ENCODE measurements at places on chromosomes 3 and 15.
A peak's percentile ranks its signal among the peaks of the same experiment; 100 is the strongest.

DNA sequence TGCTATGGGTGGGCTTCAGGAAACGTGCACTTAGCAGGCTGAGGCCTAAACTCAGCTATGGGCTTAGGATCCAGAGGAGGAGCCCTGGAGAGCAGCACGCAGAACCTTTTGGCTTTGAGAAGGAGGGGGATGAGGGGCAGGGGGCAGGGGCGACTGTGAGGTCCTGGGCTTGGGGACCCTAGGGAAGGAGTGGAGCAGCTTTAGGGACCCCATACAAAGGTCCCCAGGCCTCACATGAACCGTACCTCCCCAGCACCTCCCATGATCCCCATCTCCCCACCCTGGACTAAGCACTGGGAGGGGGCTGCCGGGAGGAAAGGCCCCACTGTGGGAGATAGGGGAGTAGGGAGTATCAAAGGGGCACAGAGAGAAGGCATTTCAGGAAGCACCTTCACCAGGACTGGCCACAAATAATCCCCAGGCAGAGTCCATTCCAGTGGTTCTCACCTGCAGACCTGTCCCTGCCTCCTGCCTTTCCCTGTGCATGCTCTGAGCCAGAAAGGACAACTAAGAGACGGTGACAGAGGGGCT lies 62.0 kb upstream of the KLF13 start:
- no peak for DNase-seq

- DNase-seq: no peak
These were observed 6.8 kb downstream of the CSTA start for GRCh38 chr3:122331886-122332285.

DNA sequence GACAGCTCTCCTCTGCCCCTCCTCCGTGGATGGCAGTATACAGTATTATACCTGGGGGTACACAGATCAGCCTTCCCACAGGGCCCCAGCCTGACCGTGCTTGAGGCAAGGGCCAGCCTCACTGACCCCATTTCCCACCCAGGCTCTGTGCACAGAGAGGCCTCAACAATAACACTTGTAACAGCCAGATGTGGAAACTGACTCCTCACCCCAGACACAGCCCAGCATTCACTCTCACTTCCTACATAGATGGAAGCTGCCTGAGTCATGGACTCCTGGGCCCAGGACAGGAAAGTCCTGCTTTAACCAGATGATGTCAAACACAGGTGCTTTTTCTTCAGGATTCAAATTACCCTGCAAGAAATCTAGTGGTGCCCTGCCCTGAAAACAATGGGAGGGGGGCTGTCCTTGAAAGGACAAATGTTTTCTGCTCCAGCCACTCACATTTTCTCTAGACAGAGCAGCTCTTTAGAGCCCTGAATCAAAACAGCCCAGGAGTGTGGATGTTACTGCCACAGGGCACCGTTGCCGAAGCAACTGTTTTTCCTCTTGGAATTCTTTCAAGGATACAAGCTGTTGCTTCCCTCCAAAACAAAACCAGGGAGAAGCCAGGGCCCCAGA lies 16.4 kb downstream of the CCDC12 start:
- DNase-seq: no peak

DNA sequence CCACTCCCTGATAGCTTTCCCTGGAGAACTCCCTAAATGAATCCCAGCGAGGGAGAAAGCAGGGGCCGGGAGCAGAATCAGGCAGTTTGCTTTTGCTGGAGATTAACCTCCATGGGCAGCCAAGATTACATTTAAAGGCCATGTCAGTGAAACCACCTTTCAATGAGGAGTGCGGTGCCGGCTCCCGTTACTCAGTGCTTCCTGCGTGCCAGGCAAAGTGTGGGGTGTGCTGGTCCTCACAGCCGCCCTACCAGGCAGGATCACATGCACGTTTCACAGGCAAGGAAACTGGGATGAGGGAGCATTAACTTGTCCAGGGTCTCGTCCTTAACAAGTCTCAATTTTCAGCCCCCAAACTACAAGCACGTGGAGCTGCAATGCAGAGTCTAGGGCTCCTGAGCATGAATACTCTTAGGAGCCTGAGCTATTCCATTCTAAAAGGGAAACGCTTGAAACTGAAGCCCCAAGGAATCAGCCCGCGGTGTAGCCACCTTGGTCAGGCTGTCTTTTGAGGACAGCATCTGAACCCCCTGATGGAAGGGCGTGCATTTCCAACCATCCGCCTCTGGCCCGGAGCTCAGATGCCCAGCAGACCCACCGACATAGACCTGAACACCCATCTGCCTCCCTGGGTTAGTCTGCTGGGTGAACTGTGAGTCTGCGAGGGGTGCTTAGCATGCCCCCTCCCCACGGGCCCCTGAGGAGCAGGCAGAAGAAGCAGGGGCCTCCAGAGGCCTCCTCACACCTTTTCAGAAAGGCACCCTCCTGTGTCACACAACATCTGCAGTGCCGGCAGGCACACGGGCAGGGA lies 5.6 kb downstream of the IGDCC3 start:
- no peak for DNase-seq

DNA sequence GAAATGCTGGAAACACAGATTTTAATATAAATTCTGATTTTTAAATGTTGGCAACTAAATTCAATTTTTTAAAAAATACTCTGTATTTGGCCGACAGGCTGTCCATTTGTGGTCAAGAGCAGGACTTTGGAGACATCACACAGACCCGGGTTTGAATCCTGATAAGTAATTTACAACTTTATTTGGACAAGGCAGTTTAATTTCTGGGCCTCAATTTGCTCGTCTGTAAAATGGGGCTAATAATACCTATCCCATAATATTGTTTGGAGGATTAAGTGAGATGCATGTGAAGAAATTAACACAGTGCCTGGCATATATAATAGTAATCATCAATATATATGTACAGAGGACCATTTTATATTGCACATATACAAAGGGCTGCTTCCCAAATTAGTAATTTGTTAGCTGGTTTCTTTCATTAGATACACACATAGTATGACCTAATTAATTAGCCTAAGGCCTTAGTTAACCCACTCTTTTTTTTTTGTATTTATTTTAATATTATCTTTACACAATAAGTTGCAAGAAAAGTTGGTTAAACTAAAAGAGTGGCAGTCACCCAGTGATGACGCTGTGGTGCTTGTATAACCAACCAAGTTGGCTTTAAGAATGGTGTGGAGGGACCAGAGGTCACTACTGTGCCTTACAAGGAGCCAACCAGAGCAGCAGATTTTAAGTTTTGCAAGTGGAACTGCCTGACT lies 665 bp downstream of the PIGB start:
- DNase-seq: no peak

DNA sequence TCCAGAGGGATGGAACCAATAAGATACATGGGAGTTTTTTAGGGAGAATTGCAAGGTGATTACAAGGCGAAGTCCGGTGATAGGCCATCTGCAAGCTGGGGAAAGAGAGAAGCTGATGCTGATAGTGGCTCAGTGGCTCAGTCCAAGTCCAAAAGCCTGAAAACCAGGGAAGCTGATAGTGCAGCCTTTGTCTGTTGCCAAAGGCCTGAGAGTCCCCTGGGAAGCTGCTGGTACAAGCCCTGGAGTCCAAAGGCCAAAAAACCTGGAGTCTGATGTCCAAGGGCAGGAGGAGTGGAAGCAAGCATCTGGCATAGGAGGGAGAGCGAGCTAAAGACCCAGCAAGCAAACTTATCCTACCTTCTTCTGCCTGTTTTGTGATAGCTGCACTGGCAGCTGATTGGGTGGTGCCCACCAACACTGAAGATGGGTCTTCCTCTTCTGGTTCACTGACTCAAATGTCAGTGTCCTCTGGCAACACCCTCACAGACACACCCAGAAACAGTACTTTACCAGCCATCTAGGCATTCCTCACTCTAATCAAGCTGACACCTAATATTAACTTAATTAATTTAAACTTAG lies 16.7 kb downstream of the TFG start:
- DNase-seq: no peak

DNA sequence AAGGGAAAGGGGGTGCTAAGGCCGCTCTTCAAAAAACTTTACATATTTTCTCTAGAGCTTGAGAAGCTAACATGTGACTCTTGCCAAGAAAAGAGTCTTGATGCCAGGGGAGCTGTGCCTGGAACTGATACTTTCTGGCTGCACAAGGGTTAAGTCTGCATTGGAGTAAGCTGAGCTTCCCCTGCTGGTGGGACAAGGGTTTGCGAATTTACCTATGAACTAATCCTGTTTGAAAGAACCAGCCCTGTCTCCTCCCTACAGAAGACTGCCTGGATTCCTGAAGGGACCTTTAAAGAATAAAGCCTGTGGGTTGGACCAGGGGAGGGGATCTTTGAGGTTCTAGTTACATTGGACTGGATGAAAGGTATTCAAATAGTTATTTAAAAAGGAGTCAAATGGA lies 58.3 kb upstream of the EPHA3 start:
- no peak for DNase-seq

DNA sequence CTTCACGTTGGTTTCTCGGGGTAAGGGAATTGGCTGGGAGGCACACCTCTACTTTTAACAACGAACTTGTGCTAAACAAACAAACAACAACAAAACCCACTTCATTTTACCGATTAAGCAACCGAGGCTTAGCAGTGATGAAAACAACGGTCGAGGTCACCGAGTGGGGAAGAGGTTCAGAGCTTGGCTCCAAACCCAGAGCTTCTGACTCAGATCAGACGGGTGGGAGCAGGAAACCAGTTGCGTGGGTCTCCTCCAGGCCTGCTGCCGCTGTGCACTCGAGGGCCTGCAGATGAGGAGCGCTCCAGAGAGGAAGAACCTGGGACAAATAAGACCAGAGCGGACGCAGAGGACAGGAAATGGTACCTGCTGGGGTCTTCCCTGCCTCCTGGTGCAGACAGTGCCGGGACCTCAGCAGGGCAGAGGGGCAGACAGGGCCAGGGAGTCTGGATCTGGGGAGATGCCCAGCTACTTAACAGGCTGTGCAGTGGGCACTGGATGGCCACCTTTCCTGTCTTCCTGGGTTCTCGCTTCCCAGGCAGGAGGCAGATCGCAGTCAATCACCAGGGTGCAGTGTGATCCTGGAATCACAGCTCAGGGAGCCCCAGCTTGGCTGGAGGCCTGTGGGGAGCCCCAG lies 99.0 kb upstream of the MEF2A start:
- DNase-seq: no peak

DNA sequence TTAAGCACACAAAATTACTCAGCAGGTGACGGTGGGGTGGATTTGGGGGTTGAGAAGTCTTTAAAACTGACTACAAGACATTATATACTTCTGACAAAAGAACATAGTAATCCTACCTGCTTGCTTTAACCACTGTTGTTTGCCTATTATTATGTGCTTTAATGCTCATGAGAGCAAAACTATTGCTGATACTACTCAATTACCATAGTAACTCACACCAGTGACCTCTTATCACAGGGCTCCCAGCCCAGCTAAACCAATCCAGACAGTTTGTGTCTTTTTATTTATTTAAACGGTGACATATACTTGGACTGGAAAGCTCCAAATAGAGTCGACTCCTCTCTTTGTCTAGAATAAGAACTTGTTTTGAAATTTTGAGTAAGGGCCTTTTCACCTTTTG lies 42.8 kb upstream of the FEZF2 start:
- DNase-seq: no peak

- no peak for DNase-seq
These were observed 48.3 kb downstream of the GABRB3 start for GRCh38 chr15:26724381-26725150.

DNA sequence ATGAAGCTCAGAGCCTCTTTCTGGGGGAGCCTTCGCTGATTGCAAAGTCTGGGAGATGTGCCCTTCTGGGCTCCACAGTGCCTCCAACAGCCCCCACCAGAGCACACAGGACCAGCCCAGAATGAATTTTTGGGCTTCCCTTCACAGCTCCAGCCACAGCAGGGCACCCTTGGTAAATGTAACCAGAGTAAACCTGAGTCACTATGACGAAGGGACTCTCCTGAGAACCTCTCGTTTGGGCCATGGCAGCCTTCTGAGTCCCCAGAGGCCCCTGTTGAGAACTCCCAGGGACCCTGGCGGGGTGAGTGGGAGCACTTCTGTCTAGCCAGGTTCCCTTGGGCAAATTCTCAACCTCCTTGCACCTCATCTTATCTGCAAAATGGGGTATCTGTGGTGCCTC lies 20.8 kb downstream of the FAM3D start:
- no peak for DNase-seq

DNA sequence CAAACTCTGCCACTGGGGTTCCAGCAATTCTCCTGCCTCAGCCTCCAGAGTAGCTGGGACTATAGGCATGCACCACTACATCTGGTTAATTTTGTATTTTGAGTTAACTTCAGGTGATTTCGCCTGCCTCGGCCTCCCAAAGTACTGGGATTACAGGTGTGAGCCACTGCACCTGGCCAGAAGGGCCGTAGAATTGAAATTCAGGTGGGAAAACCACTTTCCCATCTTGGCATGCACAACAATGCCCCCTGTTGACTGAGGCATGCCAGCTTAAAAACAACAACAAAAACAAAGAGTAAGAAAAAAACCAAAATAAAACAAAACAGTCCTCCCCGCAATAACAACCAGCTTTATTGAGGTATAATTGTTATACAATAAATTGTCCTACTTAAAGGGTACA lies 32.6 kb upstream of the RAB11A start:
- no peak for DNase-seq

- DNase-seq: no peak
These were observed 28.4 kb downstream of the SMAD6 start for GRCh38 chr15:66730168-66731021.

DNA sequence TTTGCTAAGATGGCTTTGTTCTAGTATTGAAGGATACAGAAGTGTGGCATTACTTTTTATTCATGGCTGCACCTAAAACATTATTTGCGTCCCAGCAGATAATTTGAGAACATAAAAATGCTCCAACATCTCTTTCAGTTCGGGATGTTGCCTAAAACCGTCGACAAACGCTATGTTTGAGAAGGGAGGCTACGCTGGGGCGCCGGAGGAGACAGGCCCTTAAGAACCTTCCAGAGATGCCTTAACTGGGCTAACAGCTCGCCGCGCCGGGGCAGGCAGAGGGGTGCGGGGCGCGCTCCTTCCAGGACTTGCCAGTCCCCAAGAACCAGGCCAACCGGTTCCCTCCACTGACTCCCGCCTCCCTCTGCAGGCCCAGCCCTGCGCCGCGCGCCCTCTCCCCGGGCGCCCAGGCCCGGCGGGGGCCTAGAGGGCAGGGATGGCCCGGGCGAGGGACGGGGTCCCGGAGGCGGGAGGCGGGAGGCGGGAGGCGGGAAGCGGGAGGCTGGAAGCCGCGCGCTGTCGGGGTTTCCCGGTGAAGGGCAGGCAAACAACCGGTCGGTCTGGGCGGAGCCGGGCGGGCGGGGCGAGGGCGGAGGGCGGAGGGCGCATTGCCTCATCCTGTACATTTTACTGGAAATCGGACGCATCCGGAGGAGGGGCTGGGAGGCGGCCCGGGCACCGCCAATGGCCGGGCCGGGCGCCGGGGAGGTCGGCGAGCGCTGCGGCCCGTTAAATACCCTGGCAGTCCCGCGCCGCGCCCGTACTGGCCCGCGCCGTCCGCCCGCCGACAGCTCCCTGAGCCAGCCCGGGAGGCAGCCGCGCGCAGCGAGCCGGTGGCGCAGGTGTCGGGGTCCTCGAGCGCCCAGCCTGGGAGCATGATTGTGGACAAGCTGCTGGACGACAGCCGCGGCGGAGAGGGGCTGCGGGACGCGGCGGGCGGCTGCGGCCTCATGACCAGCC lies at the start of gene NFKBIZ:
Gene NFKBIZ (plus strand): TSS at position 761 of the 960 bp plus-strand sequence. CDS start 115 bp downstream, at position 876.
- peak; percentile 93 for DNase-seq

DNA sequence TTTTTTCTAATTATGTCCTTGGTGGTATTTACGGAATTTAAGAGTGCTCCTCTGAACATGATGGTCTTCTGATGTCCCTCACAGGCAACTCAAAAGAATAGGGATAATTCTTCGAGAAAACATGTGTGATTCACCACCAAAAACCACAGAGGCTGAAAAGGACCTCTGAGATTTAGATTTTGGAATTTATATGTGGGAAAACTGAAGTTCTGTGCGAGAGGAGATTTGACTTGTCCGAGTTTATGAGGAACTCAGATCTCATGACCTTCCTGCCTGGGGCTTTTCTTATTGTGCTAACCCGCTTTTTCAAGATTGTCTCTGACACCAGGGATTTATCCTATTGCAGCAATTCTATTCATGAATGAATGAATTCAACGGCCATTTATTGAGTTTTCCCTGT lies 142.4 kb downstream of the FAM43A start:
- DNase-seq: no peak

Measured in stimulated activated naive CD8-positive, alpha-beta T cell treated with anti-CD3 and anti-CD28 coated beads, Interleukin-15, amount 100 ng/mL, for 72 hours (primary cell).